ENCODE measurements at places on chromosomes 1 and 21. TPM values are rescaled to one million over a fixed set of nuclear protein-coding genes. Genes with fewer than 3 reads are reported as not detected.

Gene LRRC38
- total RNA-seq, result 0.17 TPM

Gene RGS7
- total RNA-seq, result not detected

GRCh38 chr1:45848714-45849113 is 45.3 kb downstream of the MAST2 start:
- no peak for DNase-seq

DNA sequence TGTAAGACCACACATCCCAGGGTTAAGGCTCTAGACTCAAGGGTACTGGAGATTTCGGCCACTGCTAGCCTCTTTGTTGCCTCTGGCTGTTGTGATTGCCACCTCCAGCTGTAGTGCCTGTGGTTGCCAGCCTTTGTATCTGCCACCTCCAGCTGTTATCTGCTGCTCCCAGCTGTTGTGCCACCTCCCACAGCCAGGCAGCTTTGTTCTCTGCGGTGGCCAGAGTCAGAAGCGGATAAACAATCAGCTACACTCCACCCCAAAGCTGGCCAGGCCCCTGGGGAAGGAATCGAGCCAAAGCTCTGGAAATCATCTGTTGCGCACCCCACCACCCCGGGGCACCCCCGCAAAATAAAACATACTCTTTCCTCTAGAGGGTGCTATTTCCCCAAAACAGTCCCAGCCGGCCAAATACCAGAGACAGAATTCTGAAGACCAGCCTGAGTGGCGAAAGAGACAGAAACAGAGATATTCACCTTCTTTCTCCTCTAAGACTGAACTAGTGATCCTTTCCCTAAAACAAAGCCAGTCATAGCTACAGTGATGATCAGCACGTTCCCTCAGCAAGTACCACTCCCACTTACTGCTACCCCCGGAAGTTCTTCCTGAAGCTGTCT is 14.8 kb upstream of the PIGM start:
- DNase-seq, result no peak
